Ovary (tissue), 10 donors: ENCODE measurements at places on chromosomes 2 and 18. TPM values are rescaled to one million over a fixed set of nuclear protein-coding genes. Genes with fewer than 3 reads are reported as not detected.

- DNase-seq, result no peak
Measured at GRCh38 chr2:62407401-62407800, 98.6 kb downstream of the TMEM17 start.

GRCh38 chr18:9273221-9273620, 61.4 kb upstream of the TWSG1 start:
- no peak for DNase-seq

DNA sequence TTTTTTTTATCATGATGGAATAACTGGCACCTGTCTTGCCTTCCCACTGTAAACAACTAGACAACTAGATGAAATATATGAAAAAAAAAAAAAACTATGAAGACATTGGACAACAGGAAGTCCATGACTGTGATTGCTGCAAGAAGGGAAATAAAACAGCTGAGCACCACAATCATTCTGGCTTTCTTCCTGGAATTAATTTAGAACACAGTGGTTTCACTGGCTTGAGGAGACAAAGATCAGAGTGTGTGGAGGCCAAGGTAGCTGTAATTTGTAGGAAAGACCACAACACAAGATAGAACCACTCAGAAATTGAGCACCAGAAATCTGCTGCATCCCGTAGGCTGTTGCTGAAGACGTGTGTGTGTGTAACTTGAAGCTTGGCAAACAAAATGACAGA, 121.1 kb upstream of the PID1 start:
- DNase-seq, result no peak

DNA sequence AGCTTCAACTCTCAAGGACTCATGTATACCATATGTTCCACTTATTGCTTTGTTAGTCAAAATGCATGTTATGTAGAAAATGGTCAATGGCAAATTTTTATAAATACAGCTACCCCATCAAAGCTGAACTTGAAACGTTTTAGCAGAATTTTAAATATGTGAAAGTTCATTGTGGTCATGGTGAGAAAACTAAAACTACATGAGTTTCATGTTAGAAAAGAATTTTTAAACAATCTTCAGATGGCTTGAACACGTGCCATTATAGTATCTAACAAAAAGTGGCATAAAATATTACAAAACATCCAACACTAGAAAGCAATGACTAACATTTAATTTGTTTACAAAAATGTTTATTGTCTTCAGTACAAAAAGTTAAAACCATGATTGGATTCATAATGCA, 246.0 kb upstream of the KCNJ3 start:
- no peak for DNase-seq

- no peak for DNase-seq
Measured at GRCh38 chr2:219325657-219326315, 6.8 kb downstream of the RESP18 start.

DNA sequence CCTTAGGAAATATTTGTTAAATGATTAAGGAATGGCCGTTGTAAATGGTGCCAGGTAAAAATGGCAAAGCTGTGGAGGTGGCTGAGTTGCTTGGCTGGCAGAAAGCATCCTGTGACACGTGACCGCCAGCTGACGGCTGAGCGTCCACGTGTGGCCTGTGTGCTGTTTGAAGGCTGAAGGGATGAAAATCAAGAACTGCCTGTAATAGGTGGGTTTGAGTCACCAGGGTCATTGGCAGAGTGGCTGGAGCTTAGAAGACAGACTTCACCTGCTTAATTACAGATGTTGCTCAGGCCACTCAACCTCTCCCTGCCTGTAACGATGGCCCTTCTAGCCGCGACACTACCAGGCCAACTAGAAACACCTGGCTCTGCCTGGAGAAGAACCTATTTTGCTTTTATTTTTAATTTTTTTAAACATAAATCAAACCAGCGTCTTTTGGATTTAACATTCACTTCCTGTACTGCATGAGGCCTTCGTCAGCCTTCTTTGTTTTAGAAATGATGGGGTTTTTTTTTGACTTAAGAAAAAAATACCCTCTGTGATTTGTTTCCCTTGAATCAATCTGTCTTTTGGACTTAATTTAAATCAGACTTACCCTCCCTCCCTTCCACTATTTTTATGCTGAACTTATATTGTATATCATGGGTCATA, 206.5 kb downstream of the PRKCE start:
- no peak for DNase-seq

GRCh38 chr18:34818064-34818463, 108.0 kb downstream of the DTNA start:
- no peak for DNase-seq

The RETREG2 gene
- total RNA-seq, result 88.3 TPM

The ABCB6 gene
- total RNA-seq, result 52.6 TPM
